ENCODE measurements at places on chromosomes 6 and 20.

DNA sequence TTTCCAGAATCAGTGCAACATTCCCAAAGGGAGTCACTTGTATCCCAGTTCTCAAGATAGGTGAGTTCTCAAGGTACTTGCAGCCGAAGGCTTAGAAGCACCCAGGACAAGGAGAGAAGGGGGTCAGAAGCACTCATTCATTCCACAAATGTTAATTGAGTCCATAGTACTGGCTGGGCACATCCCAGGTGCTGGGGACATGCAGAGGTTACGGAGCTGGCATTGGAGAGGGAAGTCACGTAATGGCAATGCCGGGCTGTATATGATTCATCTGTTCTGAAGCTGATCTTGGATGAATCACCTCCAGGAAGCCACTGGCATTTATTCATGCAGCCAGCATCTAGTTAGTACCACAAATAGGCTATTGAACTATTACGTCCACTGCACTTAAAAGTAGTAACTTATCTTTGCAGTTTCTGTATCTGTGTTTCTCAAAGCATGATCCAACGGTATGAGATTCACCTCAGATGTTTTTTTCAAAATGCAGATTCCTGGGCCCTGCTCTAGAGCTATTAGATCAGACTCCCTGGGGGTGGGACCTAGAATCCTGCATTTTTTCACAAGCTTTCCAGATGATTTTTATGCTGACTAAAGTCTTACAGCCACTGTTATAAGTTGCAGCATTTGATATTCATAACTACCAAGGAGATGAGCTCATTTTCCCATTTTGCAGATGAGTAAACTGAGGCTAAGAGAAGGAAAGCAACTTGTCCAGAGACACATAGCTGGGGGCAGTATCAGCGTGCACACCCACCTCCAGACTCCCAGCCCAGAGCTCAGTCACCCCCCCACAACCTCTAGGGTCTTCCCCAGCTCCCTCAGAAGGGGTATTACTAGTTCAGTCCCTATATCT, 44.1 kb upstream of the ID1 start:
- DNase-seq = peak; percentile 95

DNA sequence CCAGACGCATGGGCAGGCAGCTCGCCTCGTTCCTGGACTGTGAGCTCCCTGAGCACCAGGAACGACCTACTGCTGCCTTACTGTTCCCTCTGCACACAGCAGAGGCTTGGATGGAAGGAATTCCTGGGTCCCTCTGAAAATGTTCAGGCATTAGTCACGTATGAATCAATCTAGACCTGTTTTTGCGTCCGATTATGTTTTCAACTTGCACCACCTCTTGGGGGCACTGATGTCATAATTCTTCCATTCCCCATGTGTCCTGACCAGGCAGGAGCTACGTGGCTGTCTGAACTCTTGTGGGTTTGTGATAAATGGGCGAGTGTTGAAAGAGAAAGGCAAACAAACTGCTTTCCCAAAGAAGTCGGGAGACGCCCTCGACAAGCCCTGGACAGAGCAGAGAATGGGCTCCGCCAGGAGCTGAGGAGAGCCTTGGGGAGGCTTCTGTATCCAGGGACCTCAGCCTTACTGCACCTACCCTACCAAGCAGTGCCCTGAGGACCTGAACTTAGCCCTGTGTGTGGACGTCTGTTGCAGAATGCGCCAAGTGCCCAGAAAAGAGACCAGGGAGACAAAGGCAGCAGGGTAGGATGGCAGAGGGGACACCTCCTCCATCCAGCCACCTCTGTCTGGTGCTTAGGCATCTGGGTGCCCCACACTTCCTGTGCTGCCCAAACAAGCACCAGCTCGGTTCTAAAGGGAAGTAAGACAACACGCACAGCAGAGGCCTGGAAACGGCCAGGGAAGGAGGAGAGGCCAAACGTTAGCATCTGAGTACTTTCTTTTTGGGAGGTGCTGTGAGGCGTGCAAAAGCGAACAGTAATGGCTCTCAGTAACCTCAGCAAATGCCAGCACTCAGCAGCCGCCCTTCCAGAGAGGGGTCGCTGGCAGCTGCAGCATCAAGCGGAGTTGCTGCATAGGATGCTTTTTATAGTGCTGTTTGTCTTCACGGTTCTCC, 124.2 kb downstream of the LY86 start:
- DNase-seq = peak; percentile 91

DNA sequence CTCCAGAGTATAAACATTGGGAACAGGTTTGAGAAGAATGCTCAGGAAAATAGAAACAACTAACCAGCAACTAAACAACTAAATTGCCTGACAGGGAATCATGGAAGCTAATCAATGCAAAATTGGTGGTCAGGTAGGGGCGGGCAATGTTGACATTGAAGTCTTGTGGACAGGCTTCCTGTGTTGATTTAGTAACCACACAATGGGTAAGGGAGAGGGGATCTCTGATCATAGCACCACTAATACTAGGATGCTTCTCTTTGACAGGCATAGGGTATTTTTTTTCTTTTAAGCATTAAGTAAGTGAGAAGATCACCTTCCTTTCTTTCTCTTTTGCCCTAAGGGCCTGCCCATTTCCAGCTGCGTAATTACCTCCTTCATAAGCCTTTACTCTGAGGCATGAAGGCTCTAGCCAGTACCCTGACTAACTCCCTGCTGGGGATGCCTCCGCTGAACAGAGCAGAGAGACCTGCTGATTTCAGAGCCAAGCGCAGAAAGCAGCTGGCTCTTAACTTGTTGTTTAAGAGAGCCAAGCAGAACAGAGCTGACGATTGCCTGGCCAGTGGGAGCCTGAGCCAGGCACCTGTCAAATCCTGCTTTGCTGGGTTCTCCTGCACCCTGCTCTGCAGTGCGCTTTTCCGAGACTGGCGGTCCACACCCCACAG, 118.7 kb downstream of the BMP2 start:
- no peak for DNase-seq

DNA sequence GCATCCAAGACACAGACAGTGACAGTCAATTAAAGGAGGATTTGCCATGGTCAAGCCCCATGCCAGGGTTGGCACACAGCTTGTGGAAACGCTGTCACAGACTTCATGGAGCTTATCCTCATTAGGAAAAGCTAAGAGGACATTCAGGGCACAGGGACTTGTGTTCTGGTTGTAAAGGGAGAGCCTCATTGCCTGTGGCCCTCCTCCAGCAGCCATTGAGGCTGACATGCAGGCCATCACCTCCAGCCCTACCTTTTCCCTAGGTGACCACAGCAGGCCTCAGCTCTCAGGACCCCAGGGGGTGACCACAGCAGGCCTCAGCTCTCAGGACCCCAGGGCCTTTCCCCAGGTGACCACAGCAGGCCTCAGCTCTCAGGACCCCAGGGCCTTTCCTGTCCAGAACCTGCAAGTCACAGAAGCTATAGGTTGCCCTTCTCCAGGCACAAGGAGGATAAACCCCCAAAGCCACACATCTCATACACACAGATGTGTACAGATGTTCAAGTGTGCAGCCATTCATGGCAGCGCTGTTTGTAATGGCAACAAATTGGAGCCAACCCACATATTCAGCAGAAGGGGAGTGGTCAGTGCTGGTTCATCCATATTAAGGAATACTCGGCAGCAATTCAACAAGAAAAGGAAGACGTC, 26.1 kb downstream of the DUSP22 start:
- no peak for DNase-seq

- DNase-seq = no peak
Observed at GRCh38 chr6:43852350-43852864, 82.4 kb downstream of the VEGFA start.

DNA sequence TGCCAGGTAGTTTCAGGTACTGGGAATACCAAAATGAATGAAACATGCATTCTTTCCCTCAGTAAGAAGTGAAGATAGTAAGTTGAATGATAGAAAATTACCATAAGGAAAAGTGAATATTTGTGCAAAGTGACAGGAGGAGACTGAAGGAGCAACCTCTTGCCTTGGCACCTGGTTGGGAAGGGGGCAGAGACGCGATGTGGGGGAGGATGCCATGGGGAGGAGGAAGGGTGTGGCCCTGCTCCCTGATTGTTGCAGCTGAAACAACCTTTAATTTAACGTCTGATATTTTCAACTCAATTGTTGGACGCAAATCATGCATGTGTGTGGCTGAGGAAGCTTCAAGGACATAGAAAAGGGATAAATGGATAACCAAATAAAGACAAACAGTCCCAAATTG, 72.1 kb upstream of the ENPP5 start:
- DNase-seq = no peak

GRCh38 chr20:53736122-53736756, 142.6 kb upstream of the ZNF217 start:
- peak; percentile 44 for DNase-seq

DNA sequence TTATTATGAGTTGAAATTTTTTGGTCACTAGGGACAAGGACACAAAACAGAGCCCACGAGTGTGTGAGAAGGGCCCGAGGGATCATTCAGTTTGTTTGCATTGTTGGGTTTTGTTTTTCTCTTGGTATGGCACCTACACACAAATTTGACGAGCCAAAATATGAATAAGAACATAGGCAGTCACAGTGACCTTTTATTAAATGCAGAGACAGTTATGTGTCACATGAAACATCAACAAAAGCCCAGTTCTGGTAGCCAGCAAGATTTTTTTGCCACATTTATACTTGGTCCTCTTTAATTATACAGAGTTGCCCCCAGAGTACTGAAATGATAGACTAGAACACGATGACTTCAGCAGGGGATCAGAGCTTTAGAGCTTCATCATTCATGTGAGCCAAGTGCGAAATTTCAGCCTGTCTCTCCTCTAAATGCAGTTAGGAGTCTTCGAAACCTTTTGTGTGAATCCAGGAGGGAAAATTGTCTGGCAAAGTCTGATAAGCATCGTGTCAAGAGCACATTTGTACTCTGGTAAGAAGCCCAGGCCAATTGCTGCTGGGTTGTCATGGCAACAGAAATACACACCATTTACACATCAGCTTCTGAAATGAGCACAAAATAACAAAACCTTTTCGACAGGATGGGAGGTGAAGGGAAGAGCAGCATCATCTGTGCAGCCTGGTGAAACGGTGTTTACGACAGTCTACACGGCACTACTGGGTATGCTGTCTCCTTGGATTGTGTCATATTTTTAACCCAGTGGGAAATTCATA, 79.2 kb upstream of the RIPOR2 start:
- peak; percentile 73 for DNase-seq

DNA sequence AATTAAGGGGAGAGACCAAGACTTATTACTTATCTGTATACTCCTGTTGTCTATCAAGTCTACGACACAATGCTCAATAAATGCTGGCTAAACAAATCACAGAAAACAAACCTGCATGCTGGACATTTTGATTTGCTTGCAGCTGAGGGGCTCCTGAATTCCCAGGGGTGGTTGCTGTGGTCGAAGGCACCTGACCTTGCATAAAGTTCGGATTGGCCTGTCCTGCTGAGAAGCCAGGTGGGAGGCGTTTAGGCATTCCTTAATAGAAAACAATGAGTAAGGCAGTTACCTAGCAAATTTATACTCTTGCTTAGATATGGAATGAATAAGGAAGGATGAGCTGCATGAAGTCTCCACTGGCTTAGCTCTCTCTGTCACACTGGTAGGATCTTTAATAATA, 50.5 kb downstream of the TP53INP2 start:
- DNase-seq = no peak

GRCh38 chr6:113437566-113437965, 419.6 kb upstream of the MARCKS start:
- DNase-seq = peak; percentile 72

GRCh38 chr6:56581296-56581925, 61.3 kb downstream of the DST start:
- peak; percentile 7 for DNase-seq

GRCh38 chr6:27873021-27873940, 38.9 kb downstream of the OR2B2 start:
- DNase-seq = peak; percentile 95

GRCh38 chr6:158158123-158158522, 9.9 kb downstream of the SERAC1 start:
- no peak for DNase-seq

GRCh38 chr20:21272279-21272678, 30.9 kb upstream of the XRN2 start:
- DNase-seq = peak; percentile 12

- peak; percentile 34 for DNase-seq
Observed at GRCh38 chr20:34112600-34113101, 608 bp upstream of the EIF2S2 start.

DNA sequence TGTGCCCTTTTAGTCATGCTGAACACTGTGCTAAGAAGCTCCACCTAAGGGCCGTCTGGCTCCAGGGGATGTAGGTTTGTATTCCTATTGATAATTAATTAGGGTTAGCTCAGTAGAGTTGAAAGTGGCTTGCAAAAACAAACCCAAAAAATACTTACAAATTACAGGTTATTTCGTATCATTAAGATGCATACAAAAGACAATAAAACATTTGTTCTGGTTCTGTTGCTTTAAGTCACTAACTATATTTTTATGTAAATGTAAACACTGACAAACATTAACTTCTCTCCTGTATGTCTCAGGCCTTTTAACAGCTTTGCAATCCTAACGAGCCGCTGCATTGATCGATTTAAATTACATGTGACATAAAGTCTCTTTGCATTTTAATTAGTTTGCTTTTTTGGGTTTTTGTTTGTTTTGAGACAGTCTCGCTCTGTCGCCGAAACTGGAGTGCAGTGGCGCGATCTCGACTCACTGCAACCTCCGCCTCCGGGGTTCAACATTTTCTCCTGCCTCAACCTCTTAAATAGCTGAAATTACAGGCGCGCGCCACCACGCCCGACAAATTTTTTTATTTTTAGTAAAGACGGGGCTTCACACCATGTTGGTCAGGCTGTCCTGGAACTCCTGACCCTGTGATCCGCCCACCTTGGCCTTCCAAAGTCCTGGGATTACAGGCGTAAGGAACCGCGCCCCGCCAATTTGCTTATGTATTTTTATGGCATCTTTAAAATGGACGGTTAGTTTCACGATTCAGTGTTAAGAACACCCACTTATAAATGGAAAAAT, 110.9 kb downstream of the HFE start:
- DNase-seq = peak; percentile 57

GRCh38 chr6:38987503-38987902, 61.1 kb upstream of the GLP1R start:
- no peak for DNase-seq

DNA sequence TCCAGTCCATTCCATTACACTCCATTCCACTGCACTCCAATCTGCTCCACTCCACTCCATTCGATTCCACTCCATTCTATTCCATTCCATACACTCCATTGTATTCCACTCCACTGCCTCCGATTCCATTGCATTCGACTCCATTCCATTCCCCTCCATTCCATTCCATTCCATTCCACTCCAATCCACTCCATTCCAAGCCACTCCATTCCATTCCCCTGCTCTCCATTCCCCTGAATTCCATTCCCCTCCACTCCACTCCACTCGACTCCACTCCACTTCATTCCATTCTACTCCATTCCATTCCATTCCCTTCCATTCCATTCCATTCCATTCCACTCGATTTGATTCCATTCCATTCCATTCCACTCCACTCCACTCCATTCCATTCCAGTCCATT, 25.7 kb upstream of the DEFB125 start:
- DNase-seq = no peak

GRCh38 chr6:101417900-101418299, 24.4 kb downstream of the GRIK2 start:
- DNase-seq = no peak

All from fibroblast of skin of right biceps (primary cell).